Stimulated activated CD4-positive, alpha-beta T cell treated with anti-CD3 and anti-CD28 coated beads, Interleukin-15, amount 100 ng/mL, for 1 hour (primary cell): ENCODE measurements at places on chromosomes 2 and 18.

DNA sequence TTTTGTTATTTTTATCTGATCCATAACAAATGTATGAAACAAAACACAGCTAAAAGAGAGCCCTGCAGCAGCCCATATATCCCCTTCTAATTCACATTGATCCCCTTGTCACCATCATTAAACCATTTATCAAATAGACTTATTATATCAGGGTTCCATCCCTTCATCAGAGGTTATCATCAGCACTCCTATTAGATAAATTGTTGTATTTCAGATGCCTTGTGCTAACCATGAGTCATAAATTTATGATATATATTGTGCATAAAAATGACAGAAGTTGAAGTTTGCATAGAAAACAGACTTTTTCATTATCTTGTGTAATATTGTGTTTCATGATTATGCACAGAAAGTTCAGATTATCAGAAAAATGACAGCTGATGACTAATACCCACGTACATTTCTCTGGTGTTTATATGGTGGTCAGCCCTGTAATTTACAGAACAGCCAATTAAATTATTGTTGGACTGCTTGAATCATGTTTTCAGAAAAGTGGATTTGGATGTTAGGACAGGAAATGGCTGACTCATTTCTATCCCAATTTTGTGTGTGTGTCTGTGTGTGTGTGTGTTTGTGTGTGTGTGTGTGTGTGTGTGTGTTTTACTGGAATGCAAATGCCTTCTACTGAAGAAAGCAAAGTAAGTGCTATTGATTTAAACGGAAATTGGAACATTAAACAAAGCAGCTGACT is 80.9 kb downstream of the PPP1R1C start:
- no peak for DNase-seq

GRCh38 chr2:134682726-134683125 is 36.1 kb downstream of the TMEM163 start:
- no peak for DNase-seq

DNA sequence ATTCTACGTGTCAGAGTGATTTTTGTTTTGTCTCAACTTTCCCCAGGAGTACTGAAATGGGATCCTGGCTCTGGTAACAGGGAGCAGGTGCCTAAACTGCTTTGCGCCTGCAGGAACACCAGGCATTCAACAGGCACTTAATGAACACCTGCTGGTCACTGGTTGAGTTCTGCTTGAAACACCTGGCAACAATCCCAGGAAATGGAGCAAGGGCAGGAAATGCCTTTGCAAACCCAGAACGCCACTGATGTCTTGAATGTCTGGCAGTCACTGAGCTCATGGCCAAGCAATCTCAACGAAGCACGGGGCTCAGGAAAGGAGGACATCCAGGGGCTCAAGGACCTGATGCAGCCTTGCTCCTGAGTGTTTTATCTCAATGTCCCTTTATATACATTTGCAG is 360.0 kb upstream of the RAB6C start:
- DNase-seq: no peak

- DNase-seq: no peak
Measured at GRCh38 chr18:4211111-4211837, 243.8 kb downstream of the DLGAP1 start.

DNA sequence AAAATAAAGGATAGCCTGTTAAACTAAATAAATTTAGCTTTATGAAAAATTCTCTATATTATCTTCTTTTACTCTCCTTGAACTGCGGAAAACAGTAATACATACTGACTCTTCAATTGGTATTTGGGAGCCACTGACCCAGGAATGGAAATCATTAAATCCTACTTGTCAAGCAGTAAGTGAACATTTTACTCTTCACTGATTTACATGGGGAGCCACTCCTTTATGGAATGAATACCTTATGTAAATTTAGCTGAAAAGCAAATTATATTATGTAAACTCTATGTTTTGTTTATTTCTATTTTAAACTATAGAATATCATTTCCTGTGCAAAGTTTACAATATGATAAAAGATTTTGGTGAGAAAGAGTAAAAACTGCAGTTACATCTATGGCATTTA is 85.2 kb downstream of the STRADB start:
- DNase-seq: no peak

DNA sequence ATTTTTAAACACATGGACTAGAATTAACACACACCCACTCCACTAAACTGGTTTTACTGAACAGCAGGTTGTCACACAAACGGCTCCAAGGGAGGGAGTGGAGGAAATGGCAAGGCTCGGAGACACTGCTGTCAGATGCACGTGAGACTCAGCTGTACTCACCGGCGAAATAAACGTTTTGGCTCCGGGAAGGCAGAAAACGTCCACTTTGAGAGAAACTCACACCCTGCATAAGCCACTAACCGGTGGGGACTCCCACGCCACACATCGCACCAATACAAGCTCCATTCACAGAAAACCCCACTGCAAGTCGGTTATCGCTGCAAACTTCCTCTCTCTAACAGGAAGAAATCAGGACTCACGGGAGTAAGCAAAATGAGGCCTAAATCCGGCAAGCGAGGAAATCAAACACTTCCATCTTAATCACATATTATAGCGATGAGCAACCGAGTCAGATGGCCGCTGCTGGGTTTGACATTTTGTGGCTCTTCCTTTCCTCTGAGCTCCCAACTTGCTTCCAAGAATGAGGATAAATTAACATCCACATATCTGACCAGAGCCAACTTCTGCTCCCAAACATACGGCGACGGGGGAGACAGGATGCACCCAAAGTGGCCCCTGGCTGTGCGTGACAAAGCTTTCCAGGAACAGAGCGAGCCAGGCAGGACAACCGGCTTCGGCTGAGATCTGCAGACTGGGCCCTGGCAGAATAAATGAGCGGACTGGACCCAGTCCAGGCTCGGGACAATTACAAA is 63.5 kb downstream of the HDAC4 start:
- no peak for DNase-seq

- DNase-seq: no peak
Measured at GRCh38 chr2:129768036-129768386, 211.5 kb upstream of the RAB6C start.

DNA sequence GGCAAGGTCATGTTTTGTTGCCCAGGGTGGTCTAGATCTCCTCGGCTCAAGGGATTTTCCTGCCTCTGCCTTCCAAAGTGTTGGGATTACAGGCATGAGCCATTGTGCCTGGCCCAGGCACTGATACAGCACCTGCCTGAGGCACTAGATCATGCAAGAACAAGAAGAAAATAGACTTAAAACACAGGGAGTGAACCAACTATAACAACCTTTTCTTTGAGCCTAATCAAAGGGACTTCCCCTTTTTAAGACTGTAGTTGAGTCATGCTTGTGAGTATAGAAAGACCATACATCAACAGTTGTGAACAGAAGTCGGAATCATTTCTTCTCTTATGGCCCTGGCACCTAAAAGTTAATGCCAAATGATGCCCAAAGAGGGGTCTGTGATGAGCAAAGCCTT is 47.9 kb upstream of the MAPRE2 start:
- DNase-seq: no peak

- no peak for DNase-seq
Measured at GRCh38 chr18:37422116-37422515, 143.5 kb downstream of the CELF4 start.

GRCh38 chr2:129653246-129653645 is 326.2 kb upstream of the RAB6C start:
- DNase-seq: no peak

- DNase-seq: no peak
Measured at GRCh38 chr2:31127931-31128330, 10.3 kb downstream of the GALNT14 start.

- DNase-seq: no peak
Measured at GRCh38 chr2:166444306-166444705, 49.7 kb downstream of the SCN7A start.

DNA sequence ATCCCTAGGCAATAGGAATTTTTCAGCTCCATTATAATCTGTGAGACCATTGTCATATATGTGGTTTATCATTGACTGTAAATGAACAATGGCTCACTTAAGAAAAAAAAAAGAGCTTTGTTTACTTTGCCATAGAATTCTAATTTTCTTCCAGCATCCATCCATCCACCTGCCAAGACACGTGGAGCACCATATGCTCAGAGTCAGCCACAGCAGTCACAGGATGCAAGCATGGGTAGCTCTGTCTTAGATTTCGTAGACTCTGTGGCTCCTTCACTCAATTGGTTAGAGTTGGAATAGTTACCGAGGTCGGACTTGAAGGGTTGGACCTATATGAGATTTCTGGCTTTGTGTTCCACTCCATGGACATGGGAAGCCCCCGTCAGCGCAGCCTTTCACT is 75.6 kb downstream of the COA5 start:
- DNase-seq: no peak

GRCh38 chr2:38178556-38179419 is 102.8 kb upstream of the CYP1B1 start:
- no peak for DNase-seq
